ENCODE measurements at places on chromosomes 5 and 9.
A peak's percentile ranks its signal among the peaks of the same experiment; 100 is the strongest.

DNA sequence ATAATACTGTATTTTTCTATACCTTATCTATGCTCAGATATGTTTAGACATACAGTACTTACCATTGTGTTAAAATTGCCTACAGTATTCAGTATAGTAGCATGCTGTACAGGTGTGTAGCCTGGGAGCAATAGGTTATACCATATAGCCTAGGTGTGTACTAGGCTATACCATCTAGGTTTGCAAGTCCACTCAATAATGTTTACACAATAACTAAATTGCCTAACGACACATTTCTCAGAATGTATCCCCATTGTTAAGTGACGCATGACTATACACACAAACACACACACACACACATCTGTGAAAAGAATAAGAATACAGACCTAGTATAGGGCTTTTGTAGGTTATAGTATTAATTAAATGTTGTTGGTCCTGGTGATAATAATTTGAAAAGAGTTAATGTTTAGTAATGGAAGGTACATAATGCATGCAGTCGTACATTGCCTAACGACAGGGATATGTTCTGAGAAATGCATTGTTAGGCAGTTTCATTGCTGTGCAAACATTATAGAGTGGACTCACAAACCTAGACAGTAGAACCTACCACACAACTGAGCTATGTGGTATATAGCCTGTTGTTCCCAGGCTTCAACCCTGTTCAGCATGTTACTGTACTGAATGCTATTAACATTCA lies 13.6 kb downstream of the TDRD7 start:
- DNase-seq, result no peak

DNA sequence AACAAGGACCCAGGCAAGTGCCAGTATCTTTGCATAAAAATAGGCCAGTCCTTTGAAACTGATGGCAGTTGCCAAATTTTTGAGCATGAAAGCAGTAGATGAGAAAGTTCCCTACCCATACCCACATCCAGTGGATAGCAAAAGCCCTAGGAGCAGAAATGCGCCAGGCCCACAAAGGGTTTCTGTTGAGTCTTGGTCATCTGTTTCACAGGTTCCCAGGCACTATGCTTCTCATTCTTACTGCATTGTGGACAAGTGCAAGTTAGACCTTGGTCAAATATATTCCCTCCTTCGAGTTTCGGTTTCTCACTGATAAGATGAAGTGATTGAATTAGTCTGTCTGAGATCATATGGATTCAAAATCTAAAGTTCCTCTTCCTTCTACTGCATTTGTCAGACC lies 152.3 kb downstream of the NR3C1 start:
- DNase-seq, result no peak

- DNase-seq, result no peak
These were observed 56.2 kb downstream of the TIMD4 start for GRCh38 chr5:156906807-156907206.

- DNase-seq, result no peak
These were observed 33.6 kb upstream of the SLC36A1 start for GRCh38 chr5:151413800-151414199.

DNA sequence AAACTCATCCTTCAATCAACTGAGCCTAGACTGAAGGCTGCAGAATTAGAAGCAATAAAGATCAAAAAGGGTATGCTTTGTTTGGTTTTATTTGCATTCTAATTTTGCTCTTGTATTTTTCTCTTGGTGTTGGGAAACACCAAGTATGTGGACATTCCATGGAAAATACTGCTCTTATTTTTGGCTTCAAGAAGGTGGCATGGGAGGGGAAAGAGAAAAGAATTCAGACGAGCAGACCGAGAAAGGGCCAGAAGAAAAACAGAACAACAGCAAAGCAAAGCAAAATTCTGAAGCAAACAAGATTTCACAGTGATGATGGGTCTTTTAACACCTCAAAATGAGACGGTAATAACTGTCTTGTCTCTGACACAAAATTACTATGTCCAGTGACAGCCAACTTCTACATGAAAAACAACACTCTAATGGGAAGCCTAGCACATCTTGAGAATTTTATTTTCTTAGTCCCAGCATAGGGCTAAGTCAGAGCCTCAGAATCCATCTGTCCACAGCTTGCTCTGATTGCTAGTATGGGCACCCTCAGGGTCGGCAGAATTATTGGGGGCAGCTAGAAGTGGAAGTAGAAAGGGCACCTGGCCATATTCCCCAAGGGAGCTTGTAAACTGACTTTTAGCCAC lies 26.8 kb downstream of the FREM1 start:
- no peak for DNase-seq

DNA sequence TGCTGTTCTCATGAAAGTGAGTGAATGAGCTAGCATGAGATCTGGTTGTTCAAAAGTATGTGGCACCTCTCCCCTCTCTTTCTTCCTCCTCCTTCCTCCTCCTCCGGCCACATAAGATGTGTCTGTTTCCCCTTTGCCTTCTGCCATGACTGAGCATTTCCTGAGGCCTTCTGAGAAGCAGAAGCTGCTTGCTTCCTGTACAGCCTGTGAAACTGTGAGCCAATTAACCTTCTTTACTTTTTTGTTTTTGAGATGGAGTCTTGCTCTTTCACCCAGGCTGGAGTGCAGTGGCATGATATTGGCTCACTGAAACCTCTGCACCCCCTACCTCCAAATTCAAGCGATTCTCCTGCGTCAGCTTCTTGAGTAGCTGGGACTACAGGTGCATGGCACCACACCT lies 6.1 kb downstream of the S100Z start:
- DNase-seq, result peak; percentile 54

DNA sequence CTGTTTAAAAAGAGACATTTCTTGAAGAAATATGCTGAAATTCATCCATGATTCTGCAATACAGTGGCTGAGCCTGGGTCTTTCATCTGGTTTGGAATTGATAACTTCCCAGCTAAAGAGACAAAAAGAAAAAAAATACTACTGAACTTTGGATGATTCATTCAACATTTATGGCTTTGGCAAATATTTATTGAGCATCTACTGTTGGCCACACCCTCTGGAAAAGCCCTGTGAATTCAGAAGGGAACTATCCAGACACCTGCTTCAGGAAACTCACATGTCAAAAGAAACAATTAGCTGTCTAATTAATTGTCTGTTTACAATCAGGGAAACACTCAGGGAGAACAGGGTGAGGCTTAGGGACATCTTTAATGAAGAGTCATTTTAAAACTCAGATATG lies 17.8 kb upstream of the ZNF622 start:
- no peak for DNase-seq

- no peak for DNase-seq
These were observed 7.9 kb downstream of the TXNDC8 start for GRCh38 chr9:110329639-110330230.

DNA sequence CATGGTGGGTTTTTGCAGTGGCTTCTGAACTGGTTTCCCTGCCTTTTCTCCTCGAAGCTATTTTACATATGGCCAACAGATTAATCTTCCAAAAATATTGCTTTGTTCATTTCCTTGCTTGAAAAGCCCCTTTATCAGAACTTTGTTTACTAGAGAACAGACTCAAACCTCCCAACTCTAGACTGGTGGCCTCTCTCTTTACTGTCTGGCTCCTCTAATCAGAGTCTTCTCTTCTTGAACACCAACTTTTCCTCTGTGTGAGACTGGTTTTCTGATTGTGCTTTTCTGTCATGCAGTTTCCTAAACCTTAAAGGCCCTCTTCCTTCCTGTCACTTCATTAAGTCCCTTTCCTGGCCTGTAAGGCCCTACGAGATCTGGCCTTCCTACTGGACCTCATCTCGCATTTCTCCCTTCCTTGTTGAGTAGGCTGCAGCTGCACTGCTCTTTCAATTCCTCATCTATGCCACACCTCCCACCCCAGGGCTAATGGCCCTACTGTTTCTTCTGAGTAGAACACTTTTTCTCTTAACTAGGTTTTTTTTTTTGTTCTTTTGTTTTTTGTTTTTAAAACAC lies 5.7 kb downstream of the C9orf43 start:
- DNase-seq, result no peak

- no peak for DNase-seq
These were observed 203.6 kb upstream of the GRAMD2B start for GRCh38 chr5:126219616-126220015.

DNA sequence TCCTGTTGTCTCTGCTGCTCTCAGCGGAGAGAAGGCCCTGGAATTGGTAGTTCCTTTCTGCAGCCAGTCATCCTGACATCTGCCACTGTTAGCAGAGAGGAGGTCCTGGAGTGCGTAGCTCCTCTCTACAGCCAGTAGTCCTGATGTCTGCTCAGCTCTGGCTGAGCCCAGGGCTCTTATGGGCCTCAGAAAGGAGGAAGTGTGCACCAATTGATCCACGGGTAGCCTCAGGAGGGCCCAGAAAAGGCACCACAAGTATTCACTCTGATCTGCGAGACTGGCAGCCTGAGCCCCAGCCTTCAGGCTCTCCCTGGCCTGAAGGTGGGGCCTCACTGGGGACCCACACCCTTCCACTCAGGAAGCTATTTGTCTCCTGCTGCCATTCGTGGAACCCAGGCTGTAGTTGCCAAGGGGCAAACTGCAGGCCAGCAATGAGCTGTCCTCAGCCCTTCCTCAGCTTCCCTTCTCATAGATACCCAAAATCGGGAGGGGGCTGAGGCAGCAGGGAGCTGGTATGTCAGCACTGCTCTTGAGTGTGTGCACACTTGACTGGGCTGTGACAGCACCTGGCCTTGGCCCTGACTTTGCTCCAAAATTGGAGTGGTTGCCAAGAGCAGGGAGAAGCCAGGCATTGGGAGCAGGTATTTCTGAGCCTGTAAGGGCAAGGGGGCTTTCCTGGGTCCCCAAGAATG lies 1049.5 kb upstream of the ACO1 start:
- DNase-seq, result no peak
